Vagina (tissue), 2 donors: ENCODE measurements at places on chromosomes 11 and 22. TPM values are rescaled to one million over a fixed set of nuclear protein-coding genes. Genes with fewer than 3 reads are reported as not detected.

DNA sequence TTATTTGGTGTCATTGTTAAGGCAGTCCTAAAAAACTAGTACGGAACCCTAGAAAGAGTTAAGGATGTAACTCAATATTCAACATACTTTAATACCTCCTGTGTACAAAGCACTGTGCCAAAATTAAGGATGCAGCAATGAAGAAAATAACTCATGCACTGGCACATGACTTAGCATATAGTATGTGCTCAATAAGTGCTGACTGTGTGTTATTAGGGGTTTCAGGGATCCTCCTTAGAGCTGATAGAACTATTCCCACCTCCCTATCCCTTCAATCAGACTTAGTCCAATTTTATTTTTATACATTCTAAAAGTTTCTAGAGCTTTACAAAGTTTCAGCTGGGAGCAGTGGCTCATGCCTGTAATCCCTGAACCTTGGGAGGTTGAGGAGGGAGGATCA, 6.1 kb upstream of the FEZ1 start:
- no peak for DNase-seq
- H3K36me3 ChIP-seq = no peaks in the 10 kb centered on the region
- no peak overlapping the region for H3K27ac ChIP-seq
- H3K4me3 ChIP-seq = no peak overlapping the region
- H3K27me3 ChIP-seq = no peaks in the 10 kb centered on the region
- no peaks in the 10 kb centered on the region for H3K4me1 ChIP-seq

DNA sequence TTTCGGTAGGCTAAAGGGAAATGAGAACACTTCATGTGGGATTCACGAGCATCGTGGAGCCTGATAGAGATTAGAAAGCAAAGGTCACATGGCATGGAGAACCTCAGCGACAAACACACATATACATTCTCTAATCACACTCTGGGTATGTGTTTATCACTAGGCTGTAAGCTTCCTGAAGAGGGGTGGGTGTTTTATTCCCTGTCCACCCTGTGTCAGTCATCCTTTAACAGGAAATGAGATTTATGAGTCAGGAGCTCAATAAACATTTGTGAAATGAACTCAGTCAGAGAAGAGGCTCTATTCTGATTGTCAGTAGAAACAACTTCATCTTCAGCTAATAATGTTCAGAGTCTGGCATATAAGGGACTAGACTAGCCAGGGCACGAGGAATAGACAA, 71.7 kb upstream of the EIF3M start:
- H3K27ac ChIP-seq = no peak overlapping the region
- H3K4me1 ChIP-seq = no peaks in the 10 kb centered on the region
- H3K36me3 ChIP-seq = no peaks in the 10 kb centered on the region
- no peak for DNase-seq

DNA sequence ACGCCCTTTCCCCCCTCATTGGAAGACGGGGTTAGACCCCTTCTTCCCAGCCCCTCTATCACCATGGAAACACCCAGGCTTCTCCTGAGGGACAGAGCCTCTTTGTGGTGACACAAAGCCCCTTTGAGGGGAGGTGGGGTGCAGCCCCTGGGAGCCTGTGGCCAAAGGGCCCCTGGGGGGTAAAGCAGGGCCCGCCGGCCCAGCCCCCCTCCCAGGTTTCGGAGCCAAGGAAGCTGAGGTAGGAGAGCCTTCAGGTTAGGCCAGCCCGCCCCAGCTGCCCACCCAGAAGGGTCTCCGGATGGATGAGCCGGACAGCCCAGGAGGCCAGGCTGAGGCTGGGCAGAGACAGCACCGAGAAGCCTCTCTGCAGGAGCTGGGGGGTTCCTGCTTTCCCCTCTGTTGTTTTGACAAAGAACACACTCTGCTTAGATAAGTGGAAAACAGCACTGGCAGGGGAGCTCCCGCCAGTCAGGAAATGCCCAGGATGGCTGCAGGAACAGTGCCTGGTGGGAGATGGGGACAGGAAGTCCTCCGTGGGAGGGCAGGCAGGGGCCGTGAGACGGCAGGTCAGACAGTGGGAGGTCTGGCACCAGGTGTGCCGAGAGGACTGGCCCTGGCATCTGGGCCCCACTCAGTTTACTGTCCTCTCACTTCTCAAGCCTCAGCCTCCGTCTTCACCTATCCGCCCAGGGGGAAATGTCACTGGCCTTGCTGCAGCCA, 18.2 kb downstream of the ARVCF start:
- no peaks in the 10 kb centered on the region for H3K27me3 ChIP-seq
- no peak overlapping the region for H3K27ac ChIP-seq
- peaks cover 8% of the 10 kb centered on the region for H3K4me1 ChIP-seq
- H3K4me3 ChIP-seq = no peak overlapping the region
- H3K36me3 ChIP-seq = no peaks in the 10 kb centered on the region

DNA sequence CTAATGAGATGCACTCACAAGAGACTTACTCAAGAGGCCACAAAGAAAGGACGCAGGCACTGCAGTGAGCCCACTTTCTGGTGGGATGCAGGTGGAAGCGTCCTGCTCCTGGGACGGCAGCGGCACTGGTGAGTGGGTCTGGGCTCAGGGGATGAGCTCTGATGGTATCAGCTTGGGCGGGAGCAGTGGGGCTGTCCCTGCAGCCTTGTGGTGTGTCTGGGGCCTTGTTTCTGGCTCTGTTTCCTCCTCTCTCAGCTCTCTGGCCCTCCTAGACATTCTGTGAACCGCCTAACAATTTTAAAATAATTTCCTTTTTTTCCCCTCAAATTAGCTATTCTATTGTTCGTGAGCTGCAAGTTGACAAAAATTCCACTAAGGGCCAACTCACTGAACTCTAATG, 8.8 kb upstream of the ST14 start:
- H3K27me3 ChIP-seq = no peaks in the 10 kb centered on the region
- no peaks in the 10 kb centered on the region for H3K36me3 ChIP-seq
- DNase-seq = no peak
- H3K4me3 ChIP-seq = no peak overlapping the region
- H3K27ac ChIP-seq = no peak overlapping the region
- peaks cover 8% of the 10 kb centered on the region for H3K4me1 ChIP-seq

Gene SGSM1
- total RNA-seq = 2.9 TPM

Gene NPAS4
- not detected for total RNA-seq

Gene TUG1
- 85.0 TPM for total RNA-seq
